ENCODE measurements at places on chromosomes 13 and 19.

- no peak for DNase-seq
These were observed 92.7 kb upstream of the SLC7A1 start for GRCh38 chr13:29688193-29688592.

GRCh38 chr19:9939301-9939913 is 3.1 kb upstream of the OLFM2 start:
- DNase-seq: no peak

GRCh38 chr19:46719629-46720502 is 3.0 kb upstream of the PRKD2 start:
- no peak for DNase-seq

- no peak for DNase-seq
These were observed 931 bp downstream of the USP12 start for GRCh38 chr13:27170516-27171243.

GRCh38 chr13:43528992-43529391 is 257.8 kb downstream of the ENOX1 start:
- DNase-seq: no peak

DNA sequence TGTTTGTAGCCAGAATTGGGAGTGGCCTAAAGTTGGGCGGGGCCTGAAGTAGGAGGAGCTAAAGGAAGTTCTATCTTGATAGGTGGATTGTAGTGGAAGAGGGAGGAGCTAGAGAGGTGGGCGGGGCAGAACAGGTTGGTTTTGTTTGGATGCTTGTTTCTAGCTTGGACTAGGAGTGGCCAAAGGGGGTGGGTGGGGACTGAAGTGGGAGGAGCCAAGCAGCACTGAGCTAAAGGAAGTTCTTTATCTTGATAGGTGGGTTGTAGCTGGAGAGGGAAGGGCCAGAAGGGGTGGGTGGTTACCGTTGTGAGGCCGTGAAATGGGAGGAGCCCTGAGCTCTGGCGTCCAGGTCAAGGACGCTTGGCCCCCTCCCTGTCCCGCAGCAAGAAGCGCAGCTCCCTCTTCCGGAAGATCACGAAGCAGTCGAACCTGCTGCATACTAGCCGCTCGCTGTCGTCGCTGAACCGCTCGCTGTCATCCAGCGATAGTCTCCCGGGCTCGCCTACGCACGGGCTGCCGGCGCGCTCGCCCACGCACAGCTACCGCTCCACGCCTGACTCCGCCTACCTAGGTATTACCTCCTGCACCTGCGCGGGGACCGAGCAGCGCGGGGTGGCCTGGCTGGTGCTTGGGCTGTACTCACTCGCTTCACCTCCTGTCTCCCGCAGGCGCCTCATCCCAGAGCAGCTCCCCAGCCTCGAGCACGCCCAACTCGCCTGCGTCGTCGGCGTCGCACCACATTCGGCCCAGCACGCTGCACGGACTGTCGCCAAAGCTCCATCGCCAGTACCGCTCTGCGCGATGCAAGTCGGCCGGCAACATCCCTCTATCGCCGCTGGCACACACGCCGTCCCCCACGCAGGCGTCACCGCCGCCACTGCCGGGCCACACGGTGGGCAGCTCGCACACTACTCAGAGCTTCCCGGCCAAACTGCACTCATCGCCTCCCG is 8.0 kb downstream of the DNASE2 start:
- no peak for DNase-seq

DNA sequence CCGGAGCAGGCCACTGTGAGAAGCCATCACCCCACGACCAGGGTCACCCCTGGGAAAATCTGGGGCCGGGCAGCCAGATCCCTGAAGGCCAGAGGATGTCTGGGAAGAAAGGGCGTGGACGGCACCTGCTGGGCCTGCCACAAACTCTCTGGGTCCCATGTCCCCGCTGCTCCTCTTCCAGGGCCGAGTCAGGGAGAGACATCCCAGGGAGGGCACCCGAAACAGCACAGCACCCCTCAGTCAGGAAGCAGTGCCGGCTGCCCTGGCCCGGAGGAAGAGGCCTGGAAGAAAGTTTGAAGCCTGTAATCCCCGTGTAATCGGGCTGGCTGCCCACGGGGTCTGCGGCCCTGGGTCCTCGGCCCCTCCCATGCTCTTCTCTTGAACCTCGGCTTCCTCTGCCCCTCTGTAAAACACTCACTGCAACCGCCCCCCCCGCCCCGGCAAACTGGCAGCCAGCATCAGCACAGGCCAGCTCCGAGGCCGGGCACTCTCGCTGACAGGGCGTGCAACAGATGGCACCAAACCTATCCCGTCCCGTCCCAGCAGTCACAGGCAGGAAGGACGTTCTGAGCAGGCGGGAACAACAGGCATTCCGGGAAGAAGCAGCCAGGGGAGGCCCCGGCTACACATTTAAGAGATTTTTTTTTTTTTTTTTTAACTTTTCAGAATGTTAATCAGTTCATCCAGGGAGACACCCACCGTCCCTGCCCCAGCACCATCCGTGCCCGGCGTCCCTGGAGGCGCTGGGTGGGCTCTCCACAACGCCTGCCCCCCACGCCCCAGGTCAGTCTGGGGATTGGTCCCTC is 1.5 kb downstream of the SBNO2 start:
- DNase-seq: no peak

DNA sequence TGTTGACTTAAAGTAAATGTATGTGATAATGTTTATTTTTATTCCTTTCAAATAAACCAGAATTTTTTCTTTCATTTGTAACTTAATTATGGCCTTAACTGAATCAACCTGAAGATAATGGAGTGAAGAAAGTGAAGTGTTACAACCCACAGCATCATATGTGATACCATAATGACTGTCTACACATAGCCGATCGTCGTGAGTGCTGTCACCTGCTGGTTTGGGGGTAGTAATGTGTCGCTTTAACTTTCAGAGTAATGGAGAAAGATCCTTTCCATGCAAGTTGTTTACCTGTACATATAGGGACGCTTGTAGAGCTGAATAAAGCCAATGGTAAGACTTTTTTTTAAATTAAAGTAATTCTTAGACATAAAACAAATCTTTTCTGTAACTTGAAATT is 9.9 kb downstream of the CDC16 start:
- DNase-seq: no peak

DNA sequence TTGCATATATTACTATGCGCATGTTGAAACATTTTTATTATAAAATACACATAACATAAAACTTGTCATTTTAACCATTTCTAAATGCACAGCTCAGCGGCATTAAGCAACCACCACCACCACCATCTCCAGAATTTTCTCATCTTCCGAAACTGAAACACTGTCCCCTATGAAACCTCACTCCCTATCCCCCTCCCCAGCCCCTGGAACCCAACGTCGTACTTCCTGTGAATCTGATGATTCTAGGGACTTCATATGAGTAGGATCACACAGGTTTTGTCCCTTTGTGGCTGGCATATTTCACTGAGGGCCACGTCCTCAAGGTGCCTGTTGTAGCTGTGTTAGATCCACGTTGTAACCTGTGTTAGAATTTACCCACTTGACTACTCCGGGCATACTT is 716 bp upstream of the MAP2K2 start:
- no peak for DNase-seq

- DNase-seq: no peak
These were observed 10.0 kb downstream of the ATP7B start for GRCh38 chr13:52001120-52001731.

Measured in lower leg skin (tissue), 4 donors.